Endodermal cell (in vitro differentiated cells): ENCODE measurements at places on chromosomes 7 and 10.

GRCh38 chr10:14456218-14456869 lies 125.6 kb upstream of the FRMD4A start:
- DNase-seq = no peak

DNA sequence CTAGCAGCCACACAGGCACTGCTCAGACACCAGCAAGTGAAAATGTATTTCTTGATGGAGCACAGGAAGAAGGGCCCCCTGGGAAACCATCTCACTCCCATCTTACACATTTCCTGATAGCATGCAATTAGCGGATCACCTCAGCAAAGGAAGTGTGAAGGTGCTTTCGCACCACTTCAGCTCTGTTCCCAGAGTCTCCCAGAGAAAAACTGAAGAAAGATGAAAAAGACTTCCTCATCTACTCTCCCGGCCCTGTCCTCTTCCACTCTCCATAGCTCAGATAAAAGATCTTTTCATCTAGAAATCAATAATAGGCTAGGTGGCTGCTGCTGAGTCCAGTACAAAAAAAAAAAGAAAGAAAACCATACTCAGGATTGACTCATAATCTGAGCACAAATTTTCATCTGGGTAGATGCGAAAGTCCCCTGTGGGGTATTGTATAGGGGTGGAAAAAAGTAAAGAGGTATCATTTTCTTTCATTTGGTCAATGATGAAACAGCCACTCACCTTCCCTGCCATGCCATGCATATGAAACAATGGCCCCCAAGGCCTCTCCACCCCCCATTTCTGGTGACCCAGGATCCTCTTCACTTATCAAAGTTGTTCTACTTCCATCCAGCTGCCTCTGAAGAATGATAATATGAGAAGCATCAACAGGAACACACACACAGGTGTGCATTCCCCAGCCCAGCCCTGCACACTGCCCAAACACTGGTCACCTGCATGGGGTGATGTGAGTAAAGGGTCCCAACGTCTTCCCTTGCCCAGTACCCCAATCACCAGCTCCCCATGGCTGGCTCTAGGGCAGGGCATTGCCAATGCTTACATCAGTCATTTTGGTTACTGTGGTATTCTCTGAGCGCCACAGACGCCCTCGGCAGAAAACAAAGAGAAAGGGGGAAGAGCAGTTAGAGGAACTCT lies 48.8 kb upstream of the DGKI start:
- DNase-seq = no peak

DNA sequence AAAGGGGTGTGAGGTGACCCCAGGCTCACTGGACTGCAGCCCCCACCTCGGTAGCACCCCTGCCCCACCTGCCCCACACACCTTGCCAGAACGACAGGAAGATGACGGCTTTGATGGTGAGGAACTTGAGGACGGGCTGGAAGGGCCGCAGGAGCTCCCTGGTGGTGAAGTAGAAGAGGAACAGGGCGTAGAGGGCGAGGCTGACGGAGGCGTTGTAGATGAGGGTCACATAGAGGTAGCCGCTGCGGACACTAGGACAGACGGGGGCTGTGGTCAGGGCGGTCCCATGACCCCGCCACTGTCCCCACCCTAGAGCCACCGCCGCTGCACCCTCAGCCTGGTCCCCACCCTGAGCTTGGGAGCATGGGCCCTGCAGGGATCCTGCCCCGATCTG lies 7.6 kb downstream of the TMEM184A start:
- DNase-seq = no peak

- DNase-seq = no peak
Observed at GRCh38 chr7:77691892-77692491, 4.3 kb upstream of the RSBN1L start.

- no peak for DNase-seq
Observed at GRCh38 chr7:22270371-22270770, 86.6 kb downstream of the RAPGEF5 start.

GRCh38 chr10:4579844-4580243 lies 246.2 kb upstream of the AKR1E2 start:
- no peak for DNase-seq

GRCh38 chr10:14489522-14490177 lies 158.9 kb upstream of the FRMD4A start:
- no peak for DNase-seq

GRCh38 chr10:30782537-30783461 lies 153.2 kb upstream of the LYZL2 start:
- peak; percentile 47 for DNase-seq

GRCh38 chr10:68492118-68492517 lies 20.3 kb upstream of the DNA2 start:
- no peak for DNase-seq

- peak; percentile 61 for DNase-seq
Observed at GRCh38 chr10:93086289-93086688, 12.6 kb downstream of the CYP26A1 start.

DNA sequence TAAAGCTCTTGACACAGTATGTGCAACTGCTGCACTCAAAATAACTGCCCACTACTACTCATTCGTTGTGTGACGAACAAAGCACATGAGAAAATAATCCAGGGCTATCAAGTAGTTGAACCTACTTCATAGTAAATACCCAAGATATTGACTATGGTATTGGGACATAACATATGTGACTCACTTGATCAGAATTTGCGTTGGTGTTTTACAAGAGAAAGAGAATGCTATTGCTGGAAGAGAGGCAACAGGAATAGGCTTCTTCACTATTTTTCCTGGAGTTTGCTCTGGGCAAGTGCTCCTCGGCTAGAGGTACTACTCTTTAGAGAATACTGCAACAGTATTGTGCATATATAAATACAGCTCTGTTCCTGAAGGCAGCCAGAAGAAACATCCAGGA lies 2.5 kb downstream of the DGKB start:
- no peak for DNase-seq

GRCh38 chr10:1629326-1630198 lies 107.8 kb downstream of the ADARB2 start:
- DNase-seq = peak; percentile 67

DNA sequence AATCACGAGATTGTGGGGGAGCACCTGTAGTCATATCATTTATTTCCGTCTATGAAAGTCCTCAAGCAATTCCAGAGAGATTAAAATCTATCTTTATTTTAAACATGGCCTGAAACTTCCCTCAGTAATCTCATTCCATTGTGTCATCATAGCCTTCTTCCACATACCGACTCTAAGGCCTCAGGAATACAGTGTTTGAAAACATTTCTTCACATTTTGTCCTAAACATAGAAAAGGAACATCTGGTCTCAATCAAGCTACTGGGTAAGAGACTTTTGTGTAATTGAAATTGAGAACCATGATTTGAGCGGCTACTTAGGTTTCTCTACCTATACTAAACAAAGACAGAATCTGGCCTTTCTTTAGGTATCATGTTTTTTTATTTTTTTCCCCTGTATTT lies 78.0 kb upstream of the ELMO1 start:
- DNase-seq = no peak

- no peak for DNase-seq
Observed at GRCh38 chr10:113149626-113150025, 199.6 kb downstream of the TCF7L2 start.

- DNase-seq = no peak
Observed at GRCh38 chr10:98673171-98673782, 226.5 kb upstream of the HPS1 start.

DNA sequence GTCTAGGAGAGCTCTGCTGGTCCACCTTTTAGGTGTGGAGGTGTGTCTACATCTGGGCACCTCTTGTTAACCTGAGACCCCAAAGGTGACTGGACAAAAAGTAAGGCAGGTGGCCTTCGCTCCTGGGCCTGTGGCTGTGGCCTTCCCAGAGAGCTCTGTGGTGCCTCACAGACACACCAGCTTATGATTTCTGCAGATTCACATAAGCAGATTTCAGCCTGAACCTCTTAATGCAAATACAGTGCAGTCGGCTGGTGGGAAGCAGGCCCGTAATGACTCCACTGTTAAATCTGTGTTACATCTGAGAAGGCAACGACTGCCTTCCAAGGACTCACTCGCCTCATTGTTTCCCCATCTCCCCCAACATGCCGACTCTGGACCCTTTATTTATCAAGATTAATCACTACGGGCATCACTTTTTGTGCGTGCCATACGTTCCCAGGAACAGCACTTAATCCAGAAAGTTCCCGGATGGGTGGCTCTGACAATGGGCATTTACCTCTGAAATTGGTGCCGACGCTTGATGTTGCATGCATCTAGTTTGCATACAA lies 119.8 kb downstream of the EBF3 start:
- no peak for DNase-seq

GRCh38 chr7:128003787-128004186 lies 27.4 kb downstream of the LRRC4 start:
- DNase-seq = no peak

GRCh38 chr10:3935141-3935540 lies 150.1 kb upstream of the KLF6 start:
- DNase-seq = no peak

DNA sequence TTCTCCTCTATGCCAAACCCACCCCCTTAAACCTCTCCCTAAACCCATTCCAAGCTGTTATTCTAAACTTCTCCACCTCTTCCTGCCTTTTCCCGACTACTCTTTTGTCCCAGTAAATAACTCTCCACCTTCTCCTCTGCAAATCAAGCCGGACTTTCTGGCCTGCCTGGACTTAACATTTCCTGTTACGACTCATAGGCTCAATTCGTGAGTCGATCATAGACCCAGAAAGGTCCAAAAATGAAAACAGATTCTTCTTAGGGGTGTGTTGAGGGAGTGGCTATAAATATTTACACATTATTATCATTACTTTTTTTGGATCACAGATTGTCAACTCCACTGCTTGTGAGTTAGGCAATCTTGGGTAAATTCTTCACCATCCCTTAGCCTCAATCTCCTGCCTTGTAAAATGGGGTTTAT lies 59.0 kb upstream of the HABP2 start:
- no peak for DNase-seq

- no peak for DNase-seq
Observed at GRCh38 chr7:7251742-7252141, 69.4 kb downstream of the C1GALT1 start.

- DNase-seq = no peak
Observed at GRCh38 chr7:133786401-133786937, 340.7 kb upstream of the LRGUK start.

DNA sequence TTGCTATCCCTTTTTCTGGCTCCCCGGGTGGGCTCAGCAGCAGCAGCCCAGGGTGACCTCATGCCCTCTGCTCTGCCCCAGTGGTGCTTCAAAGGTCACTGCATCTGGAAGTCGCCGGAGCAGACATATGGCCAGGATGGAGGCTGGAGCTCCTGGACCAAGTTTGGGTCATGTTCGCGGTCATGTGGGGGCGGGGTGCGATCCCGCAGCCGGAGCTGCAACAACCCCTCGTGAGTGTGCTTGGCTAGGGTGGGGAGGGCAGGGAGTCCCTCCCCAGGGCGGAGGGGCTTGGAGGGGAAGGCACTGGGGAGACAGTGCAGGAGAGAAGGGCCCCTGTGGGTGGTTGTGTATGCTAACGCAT lies 46.4 kb downstream of the TBATA start:
- DNase-seq = no peak

DNA sequence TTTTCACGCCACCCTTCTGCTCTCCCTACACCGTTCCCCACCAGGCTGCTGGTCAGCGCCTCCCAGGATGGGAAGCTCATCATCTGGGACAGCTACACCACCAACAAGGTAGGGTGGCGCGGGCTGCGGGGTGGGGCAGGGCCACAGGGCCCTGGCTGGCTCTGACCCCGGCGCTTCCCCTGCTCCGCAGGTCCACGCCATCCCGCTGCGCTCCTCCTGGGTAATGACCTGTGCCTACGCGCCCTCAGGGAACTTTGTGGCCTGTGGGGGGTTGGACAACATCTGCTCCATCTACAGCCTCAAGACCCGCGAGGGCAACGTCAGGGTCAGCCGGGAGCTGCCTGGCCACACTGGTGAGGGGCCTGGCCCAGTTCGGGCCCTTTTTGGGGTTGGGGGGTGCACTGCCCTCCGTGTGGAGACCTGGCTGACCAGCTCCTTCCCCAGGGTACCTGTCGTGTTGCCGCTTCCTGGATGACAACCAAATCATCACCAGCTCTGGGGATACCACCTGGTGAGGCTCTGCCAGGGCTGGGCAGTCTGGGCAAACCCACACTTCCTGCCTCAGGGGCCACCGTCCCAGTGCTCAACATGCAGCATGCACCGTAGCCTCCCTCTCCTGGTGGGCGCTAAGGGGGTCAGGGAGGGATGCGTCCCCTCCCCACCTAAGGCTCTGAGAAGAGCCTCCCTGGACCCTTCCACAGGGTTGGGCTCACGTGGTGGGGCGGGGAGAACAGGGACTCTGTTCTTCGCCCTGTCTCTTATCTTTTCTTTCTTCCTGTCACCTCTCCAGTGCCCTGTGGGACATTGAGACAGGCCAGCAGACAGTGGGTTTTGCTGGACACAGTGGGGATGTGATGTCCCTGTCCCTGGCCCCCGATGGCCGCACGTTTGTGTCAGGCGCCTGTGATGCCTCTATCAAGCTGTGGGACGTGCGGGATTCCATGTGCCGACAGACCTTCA lies 4.0 kb downstream of the GNB2 start:
- DNase-seq = no peak

DNA sequence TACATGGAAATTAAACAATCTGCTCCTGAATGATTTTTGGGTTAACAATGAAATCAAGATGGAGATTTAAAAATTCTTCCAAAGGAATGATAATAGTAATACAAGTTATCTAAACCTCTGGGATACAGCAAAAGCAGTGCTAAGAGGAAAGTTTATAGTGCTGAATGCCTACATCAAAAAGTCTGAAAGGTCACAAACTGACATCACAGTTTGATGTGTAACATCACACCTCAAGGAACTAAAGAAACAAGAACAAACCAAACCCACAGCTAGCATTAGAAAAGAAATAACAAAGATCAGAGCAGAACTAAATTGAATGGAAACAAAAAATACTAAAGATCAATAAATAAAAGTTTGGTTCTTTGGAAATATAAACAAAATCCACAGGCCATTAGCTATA lies 17.4 kb downstream of the ZFAND4 start:
- DNase-seq = no peak

DNA sequence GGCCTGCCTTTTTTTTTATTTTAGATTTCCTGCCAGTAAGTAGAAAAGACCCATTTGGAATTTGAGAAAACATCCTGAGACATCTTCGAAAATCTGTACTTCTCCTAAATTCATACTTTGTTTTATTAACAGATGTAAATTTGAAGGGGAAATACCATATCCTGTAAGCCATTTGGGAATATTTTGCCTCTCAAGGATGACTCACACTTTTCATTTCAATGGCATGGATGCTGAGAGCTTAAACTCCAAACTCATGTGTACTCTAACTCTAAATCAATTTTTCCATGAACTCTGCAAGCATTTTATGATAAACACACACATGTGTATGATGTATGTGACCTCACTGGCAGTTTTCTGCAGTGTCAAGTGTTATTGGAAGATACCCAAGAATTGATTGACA lies 89.0 kb downstream of the SEMA3A start:
- no peak for DNase-seq

- DNase-seq = no peak
Observed at GRCh38 chr7:132518839-132519173, 57.5 kb downstream of the PLXNA4 start.

GRCh38 chr10:112887968-112888367 lies 62.1 kb upstream of the TCF7L2 start:
- DNase-seq = no peak

DNA sequence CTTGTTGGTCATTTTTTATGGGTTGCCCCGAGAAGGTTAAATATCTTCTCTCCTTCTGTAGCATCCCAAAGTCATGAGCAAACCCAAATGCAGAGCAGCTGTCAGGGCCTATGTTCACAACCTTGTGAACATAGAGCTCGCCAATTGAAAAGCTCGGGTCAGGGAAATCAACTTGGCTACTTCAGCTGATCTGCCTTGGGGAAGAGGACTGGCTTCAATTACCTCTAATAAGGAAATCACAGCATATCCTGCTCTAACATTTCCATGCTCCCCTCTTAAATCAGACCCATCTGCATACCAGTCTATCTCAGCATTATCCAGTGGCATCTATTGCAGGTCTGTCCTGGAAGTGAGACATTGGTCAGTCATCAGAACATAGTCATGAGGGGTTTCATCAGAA lies 105.6 kb downstream of the ANKRD26 start:
- no peak for DNase-seq
